Cardiac atrium fibroblast (primary cell): ENCODE measurements at places on chromosomes 3 and 15. TPM values are rescaled to one million over a fixed set of nuclear protein-coding genes. Genes with fewer than 3 reads are reported as not detected.

The HHLA2 gene
- total RNA-seq, result not detected in 2 replicates

The SV2B gene
- 0.16 TPM in 1 of 2 replicates, not detected in the other for total RNA-seq

The CCR9 gene
- not detected in 2 replicates for total RNA-seq

The CCR8 gene
- not detected in 2 replicates for total RNA-seq

The RTP1 gene
- total RNA-seq, result not detected in 2 replicates

The PRR20G gene
- not detected in 2 replicates for total RNA-seq

The LTF gene
- total RNA-seq, result under 0.01 and 23.3 TPM in 2 replicates

The OIP5 gene
- 1.1 and 4.7 TPM in 2 replicates for total RNA-seq

The GOLGA6B gene
- total RNA-seq, result not detected in 2 replicates

The SLC49A4 gene
- total RNA-seq, result 9.9 and 13.0 TPM in 2 replicates

The CDAN1 gene
- total RNA-seq, result 7.8 and 8.1 TPM in 2 replicates
